ENCODE measurements at places on chromosomes 2 and 18.

DNA sequence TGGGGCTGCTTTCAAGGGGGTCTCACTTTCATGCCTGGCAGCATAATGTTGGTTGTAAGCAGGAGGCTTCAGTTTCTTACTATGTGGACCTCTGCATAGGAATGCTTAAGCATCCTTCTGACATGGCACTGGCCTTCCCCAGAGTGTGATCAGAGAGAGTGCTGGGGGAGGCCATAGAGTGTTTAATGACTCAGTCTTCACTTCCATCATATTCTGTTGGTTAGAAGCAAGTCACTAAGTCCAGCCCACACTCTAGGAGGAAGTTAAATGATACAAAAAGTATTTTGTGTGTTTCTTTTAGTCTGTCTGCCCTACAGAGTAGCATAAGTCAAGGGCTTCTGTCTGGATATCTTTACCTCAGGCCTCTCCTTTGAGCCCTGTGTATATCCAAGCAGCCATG lies 64.9 kb downstream of the GALNT1 start:
- no peak for DNase-seq

DNA sequence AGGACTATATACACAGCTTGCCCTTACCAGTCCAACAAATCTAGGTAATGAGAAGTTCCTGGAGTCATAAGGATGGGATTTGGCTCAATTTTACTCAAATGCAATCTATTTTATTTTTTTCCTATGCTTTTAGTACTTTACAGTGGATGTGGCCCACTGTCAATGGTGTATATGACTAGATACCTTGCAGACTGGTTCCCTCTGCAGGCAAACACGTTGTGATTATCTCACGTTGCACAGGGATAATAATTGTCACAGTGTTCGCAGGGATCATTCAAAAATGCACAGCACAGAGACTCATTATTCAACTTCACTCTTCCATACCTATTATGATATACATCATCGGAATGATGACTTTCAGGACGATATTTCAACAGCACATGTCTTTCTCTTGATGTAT lies 359.7 kb downstream of the MBD2 start:
- DNase-seq = no peak

DNA sequence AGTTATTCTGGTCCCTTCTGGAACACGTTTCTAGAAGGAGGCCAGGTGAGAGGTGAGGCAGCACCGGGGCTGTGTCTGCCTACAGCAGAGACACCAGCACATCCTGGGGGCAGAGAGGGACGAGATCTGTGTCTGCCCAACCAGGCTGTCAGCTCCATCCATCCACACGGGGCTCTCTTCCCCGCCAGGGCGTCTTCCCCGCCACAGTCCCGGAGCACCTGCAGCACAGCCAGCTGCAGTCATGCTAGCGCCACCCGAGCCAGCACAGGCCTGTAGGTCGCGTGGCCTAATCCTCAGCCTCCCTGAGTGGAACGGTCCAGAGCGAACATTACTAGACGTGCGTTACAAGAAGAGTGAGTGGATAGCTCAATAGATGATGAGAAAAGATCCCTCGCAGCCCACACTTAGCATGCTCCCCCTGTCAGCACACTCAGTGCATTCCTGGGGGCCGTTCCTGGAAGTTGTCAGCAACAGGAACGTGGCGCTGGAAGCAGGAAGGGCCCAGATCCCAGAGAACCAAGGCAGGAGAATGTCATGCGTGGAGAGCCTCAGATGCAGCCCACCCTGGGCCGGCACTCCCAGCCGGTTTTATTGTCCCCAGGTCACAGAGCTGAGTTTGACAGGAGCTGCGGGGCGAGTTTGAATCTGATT lies 179.0 kb downstream of the TWIST2 start:
- no peak for DNase-seq

- no peak for DNase-seq
Measured at GRCh38 chr2:14350856-14351255, 281.7 kb upstream of the LRATD1 start.

DNA sequence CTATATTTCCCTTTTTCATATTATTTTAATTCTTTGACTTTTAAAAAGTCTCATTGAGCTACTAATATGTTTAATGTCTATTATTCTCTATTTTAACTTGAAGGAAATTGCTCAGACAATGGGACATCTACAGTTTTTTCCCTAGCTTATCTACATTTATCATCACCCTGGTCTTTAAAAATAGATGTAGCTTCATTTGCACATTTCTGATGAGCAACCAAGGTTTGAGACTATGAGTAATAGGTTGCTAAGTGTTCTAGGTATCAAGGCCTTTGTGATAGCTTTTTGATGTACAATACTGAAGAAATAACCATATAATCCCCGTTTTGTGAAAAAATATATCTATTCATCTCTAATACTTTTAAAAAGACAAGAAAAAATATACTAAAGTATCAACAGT lies 47.0 kb downstream of the STAT4 start:
- no peak for DNase-seq

GRCh38 chr2:43950383-43951008 lies 45.3 kb downstream of the LRPPRC start:
- no peak for DNase-seq

DNA sequence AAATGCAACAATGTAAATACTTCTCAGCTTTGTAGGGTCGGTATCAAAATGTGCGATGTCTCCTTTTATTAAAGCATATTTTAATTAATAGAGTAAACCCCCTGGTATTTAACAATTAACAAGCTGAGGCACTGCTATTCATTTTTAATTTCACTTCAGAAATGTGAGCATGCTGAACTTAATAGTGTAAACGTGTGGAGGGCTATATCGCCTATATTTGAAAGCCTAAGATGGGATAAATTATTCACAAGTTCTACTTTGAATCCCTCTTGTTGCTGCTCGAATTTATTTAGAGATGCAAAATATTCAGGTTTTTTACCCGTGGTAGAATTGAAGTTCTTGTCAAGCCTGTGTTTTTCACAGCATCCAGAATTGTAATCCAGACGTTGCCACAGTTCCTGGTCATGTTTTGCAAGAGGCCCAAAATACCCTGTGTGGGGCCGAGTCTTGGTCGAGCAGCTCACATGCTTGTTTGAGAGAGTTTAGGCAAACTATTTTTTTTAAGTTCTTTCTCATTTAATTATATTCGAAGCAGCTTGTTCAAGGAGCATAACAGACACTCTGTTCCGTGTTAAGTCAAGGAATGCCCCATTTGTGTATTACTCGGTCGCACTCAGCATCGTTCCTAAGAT lies 2.5 kb downstream of the SALL3 start:
- no peak for DNase-seq

DNA sequence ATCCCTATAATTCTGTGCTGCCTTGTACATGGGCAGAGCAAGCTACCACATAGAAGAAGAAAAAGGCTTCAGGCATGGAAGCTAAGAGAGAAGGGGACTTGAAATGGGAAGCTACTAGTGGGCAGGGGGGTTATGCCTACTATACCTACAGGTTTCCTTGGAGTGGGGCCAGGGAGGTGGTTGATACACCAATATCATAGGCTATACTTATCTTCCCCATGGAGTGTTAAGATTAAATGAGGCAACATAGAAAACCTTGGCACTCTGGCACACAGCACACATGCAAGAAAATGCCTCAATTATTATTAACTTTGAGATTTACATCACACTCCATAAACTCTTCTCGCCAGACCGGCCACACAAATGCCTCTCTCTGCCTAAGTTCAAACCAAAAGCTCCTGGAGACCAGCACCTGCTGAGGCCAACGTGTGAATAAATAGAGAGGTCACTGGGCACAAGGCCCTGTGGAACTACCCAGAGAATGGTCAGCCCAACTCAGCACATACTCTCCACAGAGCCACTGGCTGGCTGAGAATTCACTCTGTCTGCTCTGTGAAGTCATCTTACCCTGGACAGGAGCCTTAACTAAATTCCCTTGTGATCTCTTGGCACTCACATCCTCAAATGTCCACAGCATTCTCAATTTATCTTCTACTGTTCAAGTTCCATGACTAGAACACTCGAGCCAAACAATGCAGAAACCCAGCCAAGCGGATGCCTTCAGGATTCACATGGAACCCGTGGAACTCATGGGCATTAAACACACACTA lies 498.7 kb downstream of the BCL11A start:
- no peak for DNase-seq

DNA sequence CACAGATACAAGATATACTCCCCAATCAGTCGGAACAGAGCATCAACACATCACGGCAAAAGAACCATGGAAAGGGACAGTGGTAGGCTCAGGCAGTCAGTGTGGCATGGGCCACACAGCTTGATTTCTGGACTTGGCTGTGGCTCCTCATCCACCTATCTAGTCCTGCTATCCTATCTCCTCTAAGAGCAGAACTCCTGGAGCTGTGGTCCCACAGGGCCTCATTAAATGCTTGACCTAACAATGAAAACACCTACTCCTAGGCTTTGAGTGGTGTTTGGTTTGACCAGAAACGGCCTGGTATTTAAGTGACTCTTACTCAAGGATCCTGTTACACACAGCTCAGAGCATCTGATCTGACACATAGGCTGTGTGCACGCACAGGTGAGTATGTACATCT lies 33.6 kb upstream of the SMAD2 start:
- no peak for DNase-seq

DNA sequence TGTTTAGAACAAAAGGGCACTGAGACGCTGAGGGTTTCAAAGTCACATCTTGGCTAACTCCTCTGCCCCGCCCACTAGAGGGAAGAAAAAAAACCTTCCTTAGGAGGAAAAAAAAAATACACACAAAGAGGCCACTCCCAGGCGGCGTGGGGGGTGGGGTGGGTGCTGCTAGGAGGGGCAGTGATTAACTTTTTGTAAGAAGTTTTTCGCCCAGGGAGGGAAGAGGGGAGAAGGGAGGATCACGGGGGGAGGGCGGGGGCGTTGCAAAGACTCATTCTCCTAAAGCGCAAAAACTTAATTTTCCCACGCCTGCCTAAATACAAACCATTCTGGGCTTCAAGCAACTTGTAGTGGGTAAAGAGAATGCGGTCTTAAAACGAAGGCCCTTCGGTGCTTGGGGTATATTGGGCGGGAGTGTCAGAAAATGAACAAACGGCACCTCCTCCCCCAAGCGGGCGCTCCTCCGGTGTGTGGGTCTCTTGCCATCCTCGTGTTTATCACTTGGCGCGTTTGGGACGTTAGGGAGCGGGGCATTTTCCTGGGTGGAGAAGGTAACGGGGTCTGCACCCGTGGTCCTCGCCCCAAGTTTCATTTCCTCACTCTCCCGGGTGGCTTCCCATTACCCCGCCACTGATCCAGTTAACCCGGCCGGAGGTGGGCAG lies 1.7 kb downstream of the CXCR4 start:
- DNase-seq = peak; percentile 77

- DNase-seq = no peak
Measured at GRCh38 chr18:59353079-59353680, 5.9 kb downstream of the LMAN1 start.

- no peak for DNase-seq
Measured at GRCh38 chr18:3653263-3653850, 203.4 kb downstream of the TGIF1 start.

DNA sequence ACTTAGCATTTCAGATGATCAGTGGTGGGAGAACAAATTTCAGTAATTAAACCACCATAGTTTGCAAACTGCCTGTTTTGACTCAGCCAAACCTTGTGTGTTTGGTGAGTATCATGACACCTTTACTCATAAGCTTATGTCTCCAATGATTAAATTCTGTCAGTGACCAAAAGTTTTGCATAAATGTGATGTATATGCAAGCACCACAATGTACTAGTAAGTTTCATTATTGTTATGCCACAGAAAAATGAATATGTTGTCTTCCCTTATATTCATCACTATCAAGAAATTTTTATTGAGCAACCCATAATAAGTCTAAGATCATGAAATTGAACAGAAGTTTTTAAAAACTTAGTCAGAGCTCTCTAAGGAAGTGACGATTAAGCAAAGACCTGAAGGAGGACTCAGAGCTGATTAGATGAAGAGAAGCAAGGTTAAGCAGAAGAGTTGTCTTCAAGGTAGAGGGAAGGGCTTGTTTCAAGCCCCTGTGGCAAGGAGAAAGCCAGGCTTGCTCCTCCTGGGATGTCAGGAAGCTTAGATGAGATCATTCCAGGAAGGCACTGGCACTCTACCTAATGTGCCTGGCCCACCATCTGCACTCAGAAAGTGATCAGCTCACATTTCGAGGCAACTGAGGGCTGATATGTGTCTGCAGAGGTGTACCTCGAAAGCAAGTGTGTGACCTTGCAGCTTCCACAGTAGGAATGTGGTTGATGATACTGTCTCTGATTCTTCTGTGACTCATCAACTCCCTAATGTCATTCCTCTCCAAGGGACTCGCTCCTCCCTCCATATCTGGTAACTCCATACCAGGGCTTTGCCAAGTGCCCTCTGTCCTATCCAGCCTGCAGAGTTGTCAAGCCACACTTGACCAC lies 54.7 kb downstream of the KCTD18 start:
- DNase-seq = no peak

GRCh38 chr2:49053156-49053555 lies 101.2 kb downstream of the FSHR start:
- no peak for DNase-seq

- DNase-seq = no peak
Measured at GRCh38 chr2:158600155-158600802, 143.5 kb downstream of the PKP4 start.

DNA sequence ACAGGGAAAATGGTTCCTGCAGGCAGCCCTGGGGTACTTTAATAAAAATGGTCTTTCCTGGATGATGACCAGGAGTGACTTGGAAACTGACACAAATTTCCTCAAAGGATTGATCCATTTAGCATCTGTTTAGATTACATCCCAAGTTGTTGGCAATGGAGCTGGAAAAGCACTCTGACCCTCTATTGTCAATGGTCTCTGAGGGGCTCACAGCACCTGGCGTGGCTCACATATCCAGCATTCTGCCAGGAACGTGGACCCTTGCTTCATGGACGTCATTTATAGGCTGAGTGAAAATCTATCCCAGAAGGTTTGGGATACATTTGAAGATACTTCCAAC lies 43.8 kb downstream of the SERTAD2 start:
- DNase-seq = no peak

- no peak for DNase-seq
Measured at GRCh38 chr2:64251497-64252250, 107.5 kb upstream of the PELI1 start.

Measured in activated CD8-positive, alpha-beta memory T cell treated with anti-CD3 and anti-CD28 coated beads, Interleukin-2, amount 50 U/mL, for 48 hours (primary cell).